AG04450 (cell line): ENCODE measurements at places on chromosomes 4 and X.

DNA sequence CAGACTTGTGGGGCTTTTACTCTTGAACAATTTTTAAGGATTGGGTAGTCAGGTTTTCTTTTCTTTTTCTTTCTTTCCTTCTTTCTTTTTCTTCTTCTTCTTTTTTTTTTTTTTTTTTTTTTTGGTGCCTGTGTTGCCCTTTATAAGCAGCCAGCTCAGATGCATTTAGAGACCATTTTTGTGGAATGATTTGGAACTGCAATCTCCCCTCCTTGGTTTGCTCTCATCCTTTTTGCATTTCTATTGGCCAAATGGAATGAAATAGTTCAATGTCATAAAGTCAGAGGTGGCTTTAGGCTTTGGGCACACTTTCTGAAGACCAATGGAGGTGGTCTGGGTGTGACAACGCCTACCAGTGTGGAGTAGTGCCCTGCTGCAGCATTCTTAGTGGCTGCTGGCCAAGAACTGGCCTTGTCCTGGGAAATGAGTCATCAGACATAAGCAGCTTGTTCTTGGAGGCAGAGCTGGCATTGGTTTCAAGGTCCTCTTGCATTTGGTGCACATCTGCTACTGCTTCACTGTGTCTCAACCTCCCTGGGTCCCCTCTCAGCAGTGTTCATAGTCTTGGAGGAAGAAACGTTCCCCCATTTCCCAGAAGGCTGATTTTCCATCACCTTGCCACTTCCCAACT, 84.5 kb downstream of the CT47B1 start:
- DNase-seq = no peak

- DNase-seq = no peak
These were observed 230.0 kb downstream of the SPANXN3 start for GRCh38 chrX:143287236-143287635.

DNA sequence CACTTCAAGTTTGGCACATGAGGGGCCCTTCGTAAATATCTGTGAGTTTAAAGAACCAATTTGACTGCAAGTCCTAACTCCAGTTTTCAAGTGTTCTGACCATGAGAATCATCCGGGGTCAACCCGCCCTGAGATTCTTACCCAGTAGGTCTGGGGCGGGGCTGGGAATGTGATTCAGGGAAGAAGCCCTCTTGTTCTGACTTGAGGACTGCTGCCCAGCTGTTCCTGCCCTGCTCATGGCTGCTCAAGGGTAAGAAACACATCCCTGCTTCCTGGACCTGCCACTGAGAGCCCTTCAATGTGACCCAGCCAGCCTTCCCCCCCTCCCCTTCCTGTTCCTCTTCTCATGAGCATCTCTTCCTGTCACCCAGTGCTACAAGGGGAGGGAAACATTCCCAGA, 92.7 kb upstream of the PGRMC2 start:
- no peak for DNase-seq

- no peak for DNase-seq
These were observed 416.9 kb upstream of the MAGEB2 start for GRCh38 chrX:29798469-29798868.

- no peak for DNase-seq
These were observed at the start of gene SPOCK3 for GRCh38 chr4:167234316-167234881. TSS of gene SPOCK3 (minus strand) at chr4:167234494.

DNA sequence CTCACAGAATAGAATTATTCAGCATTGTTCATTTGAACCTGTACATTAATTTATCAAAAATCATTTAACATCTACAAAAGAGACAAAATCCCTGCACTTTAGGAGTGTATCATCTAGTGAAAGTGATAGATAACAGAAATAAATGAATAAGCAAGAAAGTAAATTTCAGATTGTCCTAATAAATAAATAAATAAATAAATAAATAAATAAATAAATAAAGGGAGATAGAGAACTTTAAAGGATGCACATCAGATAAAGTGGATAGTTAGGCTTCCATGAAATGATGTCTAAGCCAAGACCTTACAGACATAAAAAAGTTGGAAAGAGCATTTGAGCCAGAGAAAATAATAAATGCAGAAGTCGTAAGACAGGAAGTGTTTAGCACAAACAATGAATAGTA, 444.7 kb downstream of the CFAP47 start:
- DNase-seq = no peak

DNA sequence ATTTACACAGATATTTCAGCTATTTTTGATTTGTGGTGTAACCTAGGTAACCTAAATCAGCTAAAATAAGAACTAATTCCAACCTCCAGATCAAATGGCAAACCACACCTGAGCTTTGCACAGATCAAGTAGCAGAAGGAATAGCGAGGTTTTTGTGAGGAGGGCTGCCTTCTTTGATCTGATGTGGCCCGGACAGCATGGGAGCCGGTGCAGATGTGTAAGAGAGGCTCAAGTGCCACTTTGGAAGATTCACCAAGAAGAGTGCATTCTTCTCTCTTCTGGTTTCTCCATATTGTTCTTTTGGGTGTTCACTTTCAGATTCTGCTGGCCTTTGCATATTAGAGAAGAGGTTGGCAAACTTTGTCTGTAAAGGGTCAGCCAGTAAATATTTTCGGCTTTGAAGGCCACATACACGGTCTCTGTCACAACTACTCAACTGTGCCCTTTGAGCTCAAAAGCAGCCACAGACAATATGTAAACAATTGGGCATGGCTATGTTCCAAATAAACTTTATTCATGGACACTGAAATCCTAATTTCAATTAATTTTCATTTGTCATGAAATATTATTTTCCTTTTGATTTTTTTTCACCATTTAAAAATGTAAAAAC, 78.9 kb upstream of the FAM9C start:
- DNase-seq = no peak

DNA sequence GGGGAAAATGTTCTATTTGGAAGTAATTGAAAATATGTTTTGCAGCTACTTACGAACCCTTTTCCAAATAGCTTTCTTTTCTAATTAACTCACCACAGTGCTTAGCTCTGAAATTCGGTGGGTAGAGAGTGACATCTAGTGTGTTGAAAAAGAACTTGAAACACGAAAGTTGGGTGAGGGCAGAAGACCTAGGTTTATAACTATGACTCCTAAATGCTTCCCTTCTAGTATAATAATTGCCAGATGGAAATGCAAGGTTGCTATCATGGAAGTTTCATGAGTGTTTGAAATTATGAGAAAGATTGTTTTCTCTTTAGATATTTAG, 77.3 kb upstream of the NOCT start:
- peak; percentile 32 for DNase-seq

- DNase-seq = no peak
These were observed 17.9 kb upstream of the PDE5A start for GRCh38 chr4:119646347-119647071.

- DNase-seq = no peak
These were observed 542.3 kb upstream of the ADGRL3 start for GRCh38 chr4:60657807-60658206.

DNA sequence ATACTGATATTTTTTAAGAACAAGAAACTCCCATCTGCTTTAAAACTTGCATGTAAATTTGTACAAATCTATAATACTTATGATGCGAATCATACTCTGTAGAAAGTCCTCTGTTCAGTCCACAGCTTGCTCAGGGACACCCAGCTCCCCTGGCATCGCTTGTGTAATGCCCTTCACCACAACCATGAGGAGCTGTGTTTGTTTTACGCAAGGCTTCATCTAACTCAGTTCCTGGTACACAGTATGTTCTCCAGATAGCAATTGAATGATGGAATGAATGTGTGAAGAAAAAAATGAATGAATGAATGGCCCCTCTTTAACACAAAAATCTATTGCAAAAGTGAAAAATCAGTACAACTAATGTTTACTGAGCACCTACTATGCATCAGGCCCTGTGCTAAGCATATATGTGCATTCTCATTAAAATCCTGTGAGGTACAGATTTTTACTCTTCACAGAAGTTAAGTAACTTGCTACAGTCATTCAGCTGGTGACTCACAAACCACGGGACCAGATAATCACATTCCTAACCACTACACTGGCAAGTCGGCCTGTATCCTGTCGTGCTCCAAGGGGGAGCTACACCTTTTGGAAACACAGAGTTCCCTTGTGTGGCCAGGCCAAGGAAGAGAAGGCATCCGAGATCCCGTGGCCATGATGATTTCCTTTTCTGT, 58.7 kb upstream of the KDR start:
- DNase-seq = peak; percentile 81

DNA sequence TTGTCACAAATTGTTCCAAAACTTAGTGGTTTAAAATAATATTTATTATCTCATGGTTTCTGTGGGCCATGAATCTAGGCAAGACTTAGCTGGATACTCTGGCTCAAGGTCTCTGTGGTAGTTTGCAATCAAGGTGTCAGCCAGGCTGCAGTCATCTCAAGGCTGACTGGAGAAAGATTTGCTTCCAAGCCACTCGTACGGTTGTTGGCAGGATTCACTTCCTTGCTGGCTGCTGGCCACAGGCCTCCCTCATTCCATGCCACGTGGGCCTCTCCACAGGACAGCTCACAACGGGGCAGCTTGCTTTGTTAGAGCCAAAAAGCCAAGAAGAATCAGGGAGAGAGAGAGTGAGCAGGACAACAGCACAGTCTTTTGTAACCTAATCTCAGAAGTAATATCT, 101.4 kb downstream of the WWC2 start:
- peak; percentile 70 for DNase-seq

GRCh38 chrX:118760025-118760424, 32.6 kb downstream of the IL13RA1 start:
- no peak for DNase-seq

- no peak for DNase-seq
These were observed 10.8 kb downstream of the LARP7 start for GRCh38 chr4:112647785-112648184.

DNA sequence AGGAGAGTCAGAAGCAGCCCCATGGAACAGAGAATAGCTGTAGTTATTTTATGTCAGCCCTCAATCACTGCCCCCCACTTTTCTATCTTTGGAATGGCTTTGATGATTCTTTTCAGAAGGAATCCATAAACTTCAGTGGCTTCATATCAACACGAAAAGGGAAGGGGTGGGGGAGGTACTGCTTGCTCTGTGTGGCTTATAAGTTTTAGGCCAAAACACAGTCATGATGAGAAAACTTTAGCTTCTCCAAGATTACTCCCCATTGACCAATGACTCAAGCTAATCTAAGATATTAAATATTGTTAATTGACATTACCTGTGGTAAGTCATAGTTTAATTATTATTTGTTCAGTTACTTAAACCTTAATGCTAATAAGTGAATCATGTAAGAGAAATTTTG, 669.6 kb upstream of the FAM241A start:
- DNase-seq = no peak
